ENCODE measurements at places on chromosomes 7 and 10.

DNA sequence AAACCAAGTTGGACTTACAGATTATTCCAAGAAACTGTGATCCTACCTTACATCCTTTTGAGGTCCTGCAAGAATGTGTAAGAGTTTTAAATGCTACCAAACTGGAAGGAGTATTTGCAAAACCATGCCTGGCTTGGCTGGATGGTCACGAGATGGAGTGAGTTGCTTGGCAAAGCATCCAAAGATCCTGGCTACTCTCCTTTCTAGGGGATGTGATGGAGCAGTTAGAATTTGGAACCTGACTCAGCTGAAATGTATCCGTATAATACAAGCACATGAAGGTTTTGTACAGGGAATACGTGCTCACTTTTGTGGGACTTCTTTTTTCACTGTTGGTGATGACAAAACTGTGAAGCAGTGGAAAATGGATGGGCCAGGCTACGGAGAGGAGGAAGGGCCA lies 13.3 kb upstream of the SYPL1 start:
- DNase-seq, result no peak

GRCh38 chr10:69321865-69322264 lies 43.6 kb downstream of the HK1 start:
- no peak for DNase-seq

DNA sequence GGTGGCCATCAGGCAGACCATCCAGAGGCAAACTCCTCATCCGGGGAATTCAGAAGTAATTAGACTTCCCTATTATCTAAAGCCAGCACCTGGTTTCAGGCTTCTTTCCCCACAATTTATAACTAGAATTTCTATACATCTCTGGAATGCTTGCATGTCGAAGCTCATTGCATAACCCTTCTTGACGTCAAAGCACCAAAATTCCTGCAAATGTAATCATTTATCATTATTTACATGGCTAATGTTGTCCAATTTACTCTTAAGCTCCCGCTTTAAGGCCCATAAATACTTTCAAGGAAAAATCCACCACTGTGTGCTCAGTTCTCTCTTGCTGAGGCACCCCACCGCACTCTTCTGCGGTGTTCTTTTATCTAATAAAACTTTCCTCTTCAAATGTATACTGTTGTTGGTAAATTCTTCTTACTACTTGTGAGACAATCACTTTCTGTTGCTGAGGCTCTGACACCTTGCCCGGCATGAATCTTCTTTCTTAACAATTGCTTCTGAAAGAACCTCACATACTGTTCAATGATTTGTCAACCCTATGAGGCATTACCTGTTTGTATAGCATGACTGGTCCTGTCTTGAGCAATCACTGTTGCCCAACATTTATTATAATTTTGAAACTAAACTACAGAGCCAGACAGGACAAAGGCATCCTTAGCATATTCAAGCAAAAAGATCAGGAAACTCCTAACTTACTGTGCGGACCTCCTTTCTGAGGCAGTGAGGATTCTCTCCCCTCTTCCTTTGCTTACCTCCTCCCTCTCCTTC lies 17.4 kb upstream of the GPR141 start:
- DNase-seq, result no peak

- no peak for DNase-seq
Observed at GRCh38 chr7:113371416-113372043, 253.2 kb upstream of the SMIM30 start.

DNA sequence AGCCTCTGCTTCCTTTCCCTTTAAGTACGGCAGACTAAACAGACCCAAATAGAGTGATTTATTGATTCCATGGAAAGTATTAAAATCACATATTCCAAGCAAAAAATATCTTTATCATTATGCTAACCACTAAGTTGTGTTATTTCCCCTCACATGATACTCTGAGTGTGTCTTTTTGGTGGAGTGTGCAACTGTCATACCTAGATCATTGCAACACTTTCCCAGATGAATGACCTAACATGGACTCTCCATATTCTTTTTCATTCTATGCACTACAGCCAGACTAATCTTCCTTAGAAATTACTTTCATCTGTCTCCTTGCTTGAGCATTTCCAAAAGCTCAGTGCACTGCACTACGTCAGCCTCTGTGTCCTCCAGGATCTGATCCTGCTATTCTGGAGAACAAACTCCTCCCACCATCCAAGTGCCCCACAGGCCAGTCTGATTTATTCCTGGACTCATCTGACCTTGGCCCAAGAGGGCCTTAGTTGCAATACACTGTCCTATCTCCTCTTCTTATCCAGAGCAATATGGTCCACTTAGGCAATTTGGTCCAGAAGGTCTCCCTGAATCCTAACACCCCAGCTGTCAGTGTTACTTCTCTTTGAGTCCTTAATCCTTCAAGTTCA lies 263.3 kb upstream of the KLF6 start:
- no peak for DNase-seq

GRCh38 chr10:78066728-78067430 lies 33.2 kb downstream of the RPS24 start:
- DNase-seq, result no peak

- no peak for DNase-seq
Observed at GRCh38 chr10:88293073-88293472, 290.0 kb downstream of the RNLS start.

DNA sequence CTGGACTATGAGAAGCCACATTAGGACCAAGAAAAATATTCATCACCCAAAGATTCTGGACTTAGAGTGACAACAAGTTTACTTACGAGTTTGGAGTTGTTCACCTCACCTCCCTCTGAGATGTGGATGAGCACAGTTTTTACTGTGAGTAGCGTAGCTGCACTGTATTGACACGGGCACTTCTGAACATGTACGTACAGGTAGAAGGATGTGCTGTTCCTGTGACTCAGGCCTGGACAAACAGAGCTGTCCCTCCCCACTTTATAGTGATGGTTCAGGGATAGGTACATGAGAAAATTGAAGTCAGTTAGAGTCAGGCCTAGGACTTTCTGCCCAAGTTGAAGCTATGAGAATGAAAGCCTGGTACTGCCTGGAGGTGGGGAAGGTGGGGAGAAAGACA lies 80.9 kb upstream of the DYNC1I1 start:
- DNase-seq, result no peak

- DNase-seq, result no peak
Observed at GRCh38 chr7:12436126-12436525, 32.5 kb upstream of the VWDE start.

- no peak for DNase-seq
Observed at GRCh38 chr7:136136906-136137454, 159.8 kb upstream of the MTPN start.

GRCh38 chr10:122532601-122533296 lies 27.8 kb upstream of the DMBT1 start:
- no peak for DNase-seq

- no peak for DNase-seq
Observed at GRCh38 chr10:52020702-52021101, 293.4 kb upstream of the DKK1 start.

DNA sequence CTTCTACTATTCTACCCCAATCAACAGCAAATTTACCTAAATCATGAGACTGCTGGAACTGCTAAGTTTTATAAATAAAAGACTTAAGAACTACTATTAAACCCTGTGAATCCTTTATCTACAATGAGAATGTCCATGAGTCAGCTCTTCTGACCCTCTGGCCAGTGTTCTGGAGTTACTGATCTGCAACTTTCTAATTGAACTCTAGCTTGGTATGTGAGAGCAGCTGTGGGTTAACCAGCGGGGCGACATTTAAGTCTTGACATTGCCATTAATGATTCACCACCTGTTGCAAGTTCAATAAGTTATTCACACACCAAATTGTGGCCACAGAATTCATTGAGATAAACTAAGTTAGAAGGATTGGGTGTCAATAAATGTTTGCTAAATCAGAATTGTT lies 359.8 kb downstream of the PCDH15 start:
- DNase-seq, result no peak

GRCh38 chr7:114302858-114303257 lies 111.8 kb upstream of the FOXP2 start:
- DNase-seq, result no peak

DNA sequence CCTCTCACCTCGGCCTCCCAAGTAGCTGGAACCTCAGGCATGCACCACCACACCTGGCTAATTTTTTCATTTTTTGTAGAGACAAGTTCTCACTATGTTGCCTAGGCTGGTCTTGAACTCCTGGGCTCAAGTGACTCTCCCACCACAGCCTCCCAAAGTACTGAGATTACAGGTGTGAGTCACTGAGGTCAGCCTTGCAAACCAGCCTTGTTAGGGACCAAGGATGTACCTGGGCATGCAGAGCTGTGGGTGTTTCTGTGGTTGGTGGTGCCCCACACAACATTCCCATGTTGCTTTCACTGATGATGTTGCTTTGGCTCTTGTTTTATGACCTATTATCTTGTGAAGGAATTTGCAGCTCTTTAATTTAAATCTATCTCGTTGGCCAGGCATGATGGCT lies 54.8 kb downstream of the OTUD1 start:
- no peak for DNase-seq

- no peak for DNase-seq
Observed at GRCh38 chr7:121748546-121748945, 124.4 kb upstream of the PTPRZ1 start.

- no peak for DNase-seq
Observed at GRCh38 chr7:123410273-123410904, 124.0 kb downstream of the IQUB start.

GRCh38 chr10:29763396-29763795 lies 128.6 kb upstream of the SVIL start:
- DNase-seq, result no peak

DNA sequence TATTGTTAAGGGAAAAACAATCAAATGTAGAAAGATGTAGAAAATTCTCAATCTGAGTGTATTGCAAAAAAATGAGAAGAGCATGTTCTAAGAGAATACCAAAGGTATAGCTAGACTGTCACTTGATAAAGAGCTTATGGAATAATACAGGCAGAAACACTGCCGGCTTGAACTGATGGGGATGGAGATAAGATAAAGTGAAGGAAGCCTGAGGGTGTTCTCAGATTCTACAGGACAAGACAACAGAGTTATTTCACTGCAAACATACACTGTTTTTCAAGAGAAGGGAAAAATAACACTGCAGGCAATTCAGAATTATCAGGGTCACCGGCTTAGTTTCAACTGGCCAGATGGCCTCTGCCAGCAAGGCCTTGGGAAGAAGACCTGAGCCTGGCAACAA lies 80.0 kb downstream of the ZNF716 start:
- no peak for DNase-seq

GRCh38 chr7:50552139-50552538 lies 13.1 kb downstream of the DDC start:
- no peak for DNase-seq

DNA sequence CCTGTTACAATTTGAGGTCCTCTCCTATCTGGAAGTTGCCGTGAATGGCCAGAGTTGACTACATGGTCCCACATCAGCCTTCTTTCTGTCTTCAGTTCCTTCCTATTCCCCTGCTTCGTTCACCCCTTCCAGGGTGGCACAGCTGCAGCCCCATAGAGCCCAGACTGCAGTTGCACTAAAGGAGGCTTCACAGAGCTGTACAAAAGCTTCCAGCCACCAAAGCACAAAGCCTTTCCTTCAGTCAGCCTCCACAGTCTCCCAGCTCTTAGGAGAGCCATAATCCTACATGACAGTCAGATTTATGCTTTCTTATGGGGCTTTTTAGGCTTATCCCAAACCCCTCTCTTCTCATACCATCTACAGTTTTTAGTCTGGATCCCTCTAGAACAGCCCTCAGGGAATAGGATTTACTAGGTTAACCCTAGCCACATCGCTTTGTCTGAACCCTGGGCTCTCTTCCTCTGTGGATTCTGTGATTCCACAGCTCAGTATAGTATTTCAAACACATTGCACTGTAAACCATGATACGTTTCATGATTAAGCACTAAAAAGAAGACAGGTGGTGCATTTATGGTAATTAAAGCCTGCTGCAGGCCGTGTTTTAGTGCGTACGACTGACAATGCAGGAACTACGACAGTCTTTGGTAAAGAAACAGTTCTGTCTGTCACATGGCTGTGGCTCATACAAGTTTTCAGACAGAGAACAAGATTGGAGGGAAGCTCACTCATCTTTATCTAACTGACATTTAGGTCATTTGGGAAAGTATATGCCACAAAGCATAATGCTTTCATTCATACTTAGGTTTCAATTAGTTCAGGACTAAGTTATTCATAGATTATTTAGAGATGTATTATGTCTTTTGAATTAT lies 208.3 kb upstream of the KMT2E start:
- no peak for DNase-seq

DNA sequence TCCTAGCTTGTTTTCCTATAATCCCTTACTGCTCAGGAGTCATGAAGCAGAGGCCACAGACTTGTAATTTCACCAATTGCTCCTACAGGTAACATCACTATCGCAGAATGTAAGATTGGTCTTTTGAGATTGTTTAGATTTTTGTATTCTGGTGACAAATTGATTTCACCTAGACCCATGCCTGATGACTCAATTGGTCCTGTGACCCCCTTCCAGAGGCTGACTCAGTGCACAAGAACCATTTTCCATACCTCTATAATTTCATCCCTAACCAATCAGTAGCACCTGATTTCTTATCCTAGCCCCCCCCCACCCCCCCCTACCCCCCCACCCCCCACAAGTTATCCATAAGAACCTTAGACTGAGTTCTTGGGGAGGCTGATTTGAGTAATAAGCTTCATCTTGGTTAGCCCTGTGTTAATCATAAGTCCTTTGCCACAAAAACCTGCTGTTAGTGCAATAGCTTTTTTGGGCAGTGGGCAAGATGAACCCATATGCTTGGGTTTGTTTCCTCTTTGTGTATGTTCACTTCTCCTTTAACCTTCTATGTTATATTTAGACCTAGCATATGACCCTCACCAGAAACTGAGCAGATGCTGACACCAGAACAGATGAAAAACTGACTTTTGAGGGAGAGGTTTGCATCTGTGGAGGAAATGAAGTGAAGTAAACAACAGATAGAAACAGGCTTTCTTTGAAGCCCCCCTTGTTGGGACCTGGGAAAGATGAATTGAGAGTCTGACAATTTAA lies 187.1 kb downstream of the KIF20B start:
- no peak for DNase-seq

- DNase-seq, result no peak
Observed at GRCh38 chr7:51366930-51367613, 50.5 kb upstream of the COBL start.

DNA sequence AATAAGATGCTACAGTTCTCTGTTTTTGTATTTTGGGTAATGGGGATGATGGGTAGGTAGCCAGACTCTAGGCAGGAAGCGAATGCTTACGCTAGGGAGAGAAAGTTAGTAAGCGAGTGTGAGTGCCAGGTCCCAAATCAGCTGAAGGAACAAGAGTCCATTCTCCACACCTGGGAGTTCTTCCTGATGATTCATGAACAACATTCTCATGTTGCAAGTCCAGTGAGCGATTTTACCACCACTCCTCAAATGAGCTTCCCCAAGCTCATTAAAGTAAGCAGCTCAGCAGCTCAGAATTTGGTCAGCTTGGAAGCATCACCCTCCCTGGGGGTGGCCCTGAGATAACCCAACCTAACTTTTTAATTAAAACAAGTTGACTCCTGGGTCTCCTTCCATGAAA lies 27.3 kb downstream of the SH3PXD2A start:
- no peak for DNase-seq

GRCh38 chr10:70762441-70763175 lies 22.6 kb downstream of the TBATA start:
- no peak for DNase-seq

DNA sequence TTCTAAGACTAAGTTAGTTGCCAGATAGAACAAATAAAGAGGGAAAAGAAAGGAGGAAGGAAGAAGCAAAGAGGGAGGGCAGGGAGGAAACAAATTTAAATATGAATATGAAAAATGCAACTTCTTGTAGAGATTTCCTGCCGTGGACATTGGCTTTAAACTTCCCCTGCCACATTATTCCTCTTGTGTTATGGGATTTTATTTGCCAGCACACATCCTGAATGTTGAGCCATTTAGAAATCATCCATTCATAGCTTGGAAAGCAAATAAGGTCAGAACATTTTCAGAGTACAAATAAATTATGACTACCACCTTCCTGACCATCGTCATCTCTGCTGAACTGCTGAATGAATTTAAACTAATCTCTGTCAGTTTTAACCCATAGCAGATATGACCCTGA lies 911.9 kb upstream of the LRRN3 start:
- no peak for DNase-seq
